Cardiac septum (tissue), 1 donor: ENCODE measurements at places on chromosomes 11 and 22. TPM values are rescaled to one million over a fixed set of nuclear protein-coding genes. Genes with fewer than 3 reads are reported as not detected.

DNA sequence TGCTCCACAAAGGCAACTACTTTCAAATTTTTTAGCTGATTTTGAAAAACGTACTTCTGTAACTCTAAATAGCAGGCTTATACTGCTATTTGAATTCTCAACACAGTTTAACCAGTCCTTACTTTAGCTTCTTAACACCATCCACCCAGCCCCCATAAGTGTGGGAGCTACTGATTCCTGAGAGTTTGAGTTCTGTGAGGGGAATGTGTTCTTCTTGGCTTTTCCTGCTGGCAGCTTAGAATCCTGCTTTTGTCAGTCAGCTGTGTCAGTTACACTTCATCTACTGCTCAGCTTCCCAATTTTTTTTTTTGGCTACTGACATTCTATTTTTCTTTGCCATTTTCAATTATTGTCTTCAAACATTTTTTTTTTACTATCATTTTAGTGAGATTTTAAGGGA is 440.4 kb downstream of the INSC start:
- no peak for DNase-seq

GRCh38 chr11:3002871-3003270 is 10.7 kb upstream of the NAP1L4 start:
- peak; percentile 39 for DNase-seq

DNA sequence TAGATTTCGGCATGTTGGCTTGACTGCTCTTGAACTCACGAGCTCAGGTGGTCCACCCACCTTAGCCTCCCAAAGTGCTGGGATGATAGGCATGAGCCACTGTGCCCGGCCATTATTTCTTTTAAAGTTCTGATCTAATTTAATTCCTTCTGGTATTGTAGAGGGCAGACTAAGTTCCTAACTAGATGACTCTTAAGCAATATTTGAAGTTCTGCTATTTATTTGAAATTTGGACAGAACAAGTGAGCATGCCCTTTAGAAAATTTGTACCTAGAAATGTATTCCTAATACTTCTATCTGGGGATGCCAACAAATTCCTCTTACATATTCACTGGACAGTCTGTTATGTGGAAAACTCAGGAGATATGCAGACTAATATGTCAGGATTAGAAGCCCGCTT is 746.4 kb downstream of the LRRC4C start:
- DNase-seq: no peak

The DSCAML1 gene
- 1.2 TPM for total RNA-seq

The POU2F3 gene
- total RNA-seq: not detected

The PUS3 gene
- total RNA-seq: 7.1 TPM
